Activated gamma-delta T cell treated with Interleukin-2 at 50 U/mL for 16 hours (primary cell): ENCODE measurements at places on chromosomes 2 and 18.

- DNase-seq = no peak
These were observed 907.0 kb downstream of the EPHA4 start for GRCh38 chr2:220665108-220665471.

DNA sequence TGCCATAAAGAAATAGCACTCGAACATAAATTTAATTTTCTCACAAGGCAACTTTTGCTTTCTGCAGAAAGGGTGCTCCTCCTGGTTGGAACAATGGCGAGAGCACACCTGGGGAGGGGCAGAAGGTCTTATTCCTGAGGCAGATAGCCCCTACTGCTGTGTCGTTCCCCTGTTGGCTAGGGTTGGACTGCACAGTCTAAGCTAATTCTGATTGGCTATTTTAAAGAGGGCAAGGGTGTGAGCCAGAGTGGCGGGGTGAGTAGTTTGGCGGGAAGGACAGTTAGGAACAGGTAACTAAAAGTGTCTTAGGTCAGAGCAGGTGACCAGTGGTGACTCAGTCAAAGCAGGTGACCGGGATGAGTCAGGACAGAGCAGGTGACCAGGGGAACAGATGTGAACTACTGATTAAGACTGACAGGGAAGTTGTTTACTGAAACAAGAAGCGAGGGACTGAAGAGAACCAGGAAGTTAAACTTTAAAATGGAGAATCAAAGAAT, 49.7 kb upstream of the AGAP1 start:
- no peak for DNase-seq

DNA sequence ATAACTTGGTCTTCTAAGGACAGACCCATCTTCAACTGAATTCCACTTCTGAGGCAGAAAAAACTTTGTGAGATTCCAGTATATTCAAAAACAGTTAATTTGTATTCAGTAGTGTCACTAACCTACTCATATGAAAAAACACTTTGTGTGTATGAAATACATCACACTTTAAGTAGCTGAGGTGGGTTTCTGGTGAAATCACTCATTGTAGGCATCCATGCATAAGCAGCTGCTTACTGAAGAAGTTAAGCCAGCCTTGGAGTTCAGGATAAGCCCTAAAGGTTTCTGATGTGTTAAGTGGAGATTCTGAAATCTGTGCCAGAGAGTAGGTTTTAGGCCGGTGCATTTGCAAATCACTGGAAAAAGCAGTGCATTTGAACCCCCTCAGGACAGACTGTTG, 128.2 kb downstream of the BCL2 start:
- no peak for DNase-seq

- DNase-seq = no peak
These were observed 27.6 kb downstream of the SLC40A1 start for GRCh38 chr2:189552991-189553404.

- DNase-seq = no peak
These were observed 99.8 kb upstream of the NEUROD1 start for GRCh38 chr2:181780047-181780651.

GRCh38 chr18:22224339-22224738, 55.0 kb downstream of the GATA6 start:
- no peak for DNase-seq

GRCh38 chr2:198701481-198701880, 756.3 kb downstream of the SATB2 start:
- no peak for DNase-seq

GRCh38 chr2:40859617-40860016, 407.7 kb upstream of the SLC8A1 start:
- DNase-seq = no peak

DNA sequence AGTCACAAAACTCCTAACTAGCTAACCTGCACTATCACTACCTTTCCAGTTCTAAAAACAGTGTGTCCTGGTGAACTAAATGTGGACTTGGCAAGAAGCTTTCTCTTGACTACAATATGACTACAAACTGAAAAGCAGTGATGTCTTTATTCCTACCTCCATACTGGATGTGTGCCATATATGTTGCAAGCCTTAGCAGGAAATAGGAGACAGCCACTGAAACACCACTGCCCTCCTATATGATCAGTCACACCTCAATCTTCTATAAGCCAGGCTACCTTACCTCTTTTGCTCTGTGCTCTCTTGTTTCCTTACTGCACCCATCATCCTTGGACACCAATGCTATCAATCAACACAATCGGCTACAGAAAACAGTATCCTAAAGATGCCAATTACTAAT, 34.1 kb downstream of the SS18 start:
- DNase-seq = no peak

GRCh38 chr2:36088716-36089328, 266.8 kb upstream of the CRIM1 start:
- no peak for DNase-seq

DNA sequence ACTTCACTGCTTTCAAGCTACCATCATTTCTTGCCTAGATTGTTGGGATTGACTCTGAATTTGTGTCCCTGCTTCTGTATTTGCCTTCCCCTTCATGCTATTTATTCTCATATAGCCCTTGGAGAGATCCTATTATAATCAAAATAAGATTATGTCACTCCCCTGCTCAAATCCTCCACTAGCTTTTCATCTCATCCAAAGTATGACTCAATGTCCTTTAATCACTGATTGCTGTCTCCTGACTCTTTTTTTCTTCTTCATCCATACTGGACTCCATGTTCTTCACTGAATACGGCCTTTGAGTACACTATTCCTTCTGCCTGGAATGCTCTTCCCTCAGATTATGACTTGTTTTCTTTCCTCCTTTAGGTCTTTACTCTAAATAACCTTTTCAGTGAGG, 5.0 kb downstream of the RBKS start:
- no peak for DNase-seq

DNA sequence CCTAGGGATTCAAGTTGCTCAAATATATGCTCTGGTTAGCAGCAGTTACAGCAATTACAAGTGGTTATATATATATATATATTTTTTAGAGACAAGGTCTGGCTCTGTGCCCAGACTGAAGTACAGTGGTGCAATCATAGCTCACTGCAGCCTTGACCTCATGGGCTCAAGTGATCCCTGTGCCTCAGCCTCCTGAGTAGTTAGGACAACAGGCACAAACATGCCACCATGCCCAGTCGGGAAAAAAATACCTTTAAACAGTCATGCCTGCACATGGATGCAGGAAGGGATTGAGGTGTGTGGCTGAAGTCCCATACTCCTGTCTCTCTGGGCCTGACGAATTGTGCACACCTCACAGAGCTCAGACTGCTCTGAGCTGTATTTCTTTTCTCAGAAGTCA, 19.6 kb upstream of the DNAH7 start:
- DNase-seq = no peak

DNA sequence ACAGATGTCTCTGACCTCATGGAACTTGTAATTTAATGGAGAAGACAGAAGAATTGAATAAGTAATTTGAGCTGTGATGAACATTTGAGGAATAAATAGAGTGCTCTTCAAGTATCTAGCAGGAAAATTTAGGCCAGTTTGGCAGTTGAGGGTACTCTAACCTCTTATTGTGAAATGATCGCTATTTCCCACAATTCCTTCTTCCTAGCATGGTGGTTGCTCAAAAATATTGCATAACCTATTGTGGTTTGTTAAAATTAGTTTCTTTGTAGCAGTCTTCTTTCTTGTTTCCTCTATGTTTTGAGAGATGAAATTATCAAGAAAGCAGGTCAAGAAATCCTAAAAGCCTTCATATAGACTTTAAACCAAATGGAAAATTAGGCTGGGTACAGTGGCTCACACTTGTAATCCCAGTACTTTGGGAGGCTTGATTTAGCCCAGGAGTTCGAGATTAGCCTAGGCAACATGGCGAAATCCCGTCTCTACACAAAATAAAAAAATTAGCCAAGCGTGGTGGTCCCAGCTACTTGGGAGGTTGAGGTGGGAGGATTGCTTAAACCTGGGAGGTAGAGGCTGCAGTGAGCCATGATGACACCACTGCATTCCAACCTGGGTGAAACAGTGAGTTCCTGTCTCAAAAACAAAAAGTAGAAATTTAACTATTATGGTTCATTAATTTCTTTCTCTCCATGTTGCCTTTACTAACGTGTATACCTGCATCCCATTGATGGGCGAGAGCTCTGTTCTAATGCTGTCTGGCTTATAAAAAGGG, 58.7 kb downstream of the RBKS start:
- DNase-seq = no peak

DNA sequence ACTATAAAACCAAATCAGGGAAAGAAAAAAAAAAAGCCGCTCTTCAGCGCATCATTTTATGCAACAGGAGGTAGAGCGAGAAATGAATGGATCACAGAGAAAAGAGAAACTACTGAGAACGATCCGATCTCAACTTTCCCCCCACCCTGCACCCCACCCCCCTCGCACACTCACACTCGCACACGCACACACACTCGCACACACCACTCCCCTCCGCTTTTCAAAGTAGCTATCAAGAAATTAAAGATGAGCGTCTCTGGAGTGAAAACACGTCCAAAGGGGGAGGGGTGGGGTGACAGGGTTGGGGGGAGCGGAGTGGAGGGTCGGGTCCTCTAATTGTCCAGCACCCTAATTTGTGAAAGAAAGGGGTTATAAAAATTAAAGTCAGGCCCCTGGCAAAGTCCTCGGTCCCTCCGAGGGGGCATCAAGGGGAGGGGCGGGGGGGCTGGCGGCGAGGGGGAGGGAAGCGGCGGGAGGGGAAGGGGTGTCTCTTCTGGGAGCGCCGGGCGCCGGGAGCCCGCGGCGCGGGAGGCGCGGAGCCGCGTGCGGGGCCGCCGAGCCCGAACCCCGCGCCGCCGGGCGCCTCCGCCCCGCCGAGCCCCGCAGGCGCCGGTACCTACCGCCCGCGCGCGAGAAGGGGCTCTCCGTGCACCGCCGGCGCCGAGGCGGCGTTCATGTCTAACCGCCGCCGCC, 428 bp downstream of the TCF4 start:
- no peak for DNase-seq

- no peak for DNase-seq
These were observed 59.0 kb downstream of the E2F6 start for GRCh38 chr2:11406958-11407381.

DNA sequence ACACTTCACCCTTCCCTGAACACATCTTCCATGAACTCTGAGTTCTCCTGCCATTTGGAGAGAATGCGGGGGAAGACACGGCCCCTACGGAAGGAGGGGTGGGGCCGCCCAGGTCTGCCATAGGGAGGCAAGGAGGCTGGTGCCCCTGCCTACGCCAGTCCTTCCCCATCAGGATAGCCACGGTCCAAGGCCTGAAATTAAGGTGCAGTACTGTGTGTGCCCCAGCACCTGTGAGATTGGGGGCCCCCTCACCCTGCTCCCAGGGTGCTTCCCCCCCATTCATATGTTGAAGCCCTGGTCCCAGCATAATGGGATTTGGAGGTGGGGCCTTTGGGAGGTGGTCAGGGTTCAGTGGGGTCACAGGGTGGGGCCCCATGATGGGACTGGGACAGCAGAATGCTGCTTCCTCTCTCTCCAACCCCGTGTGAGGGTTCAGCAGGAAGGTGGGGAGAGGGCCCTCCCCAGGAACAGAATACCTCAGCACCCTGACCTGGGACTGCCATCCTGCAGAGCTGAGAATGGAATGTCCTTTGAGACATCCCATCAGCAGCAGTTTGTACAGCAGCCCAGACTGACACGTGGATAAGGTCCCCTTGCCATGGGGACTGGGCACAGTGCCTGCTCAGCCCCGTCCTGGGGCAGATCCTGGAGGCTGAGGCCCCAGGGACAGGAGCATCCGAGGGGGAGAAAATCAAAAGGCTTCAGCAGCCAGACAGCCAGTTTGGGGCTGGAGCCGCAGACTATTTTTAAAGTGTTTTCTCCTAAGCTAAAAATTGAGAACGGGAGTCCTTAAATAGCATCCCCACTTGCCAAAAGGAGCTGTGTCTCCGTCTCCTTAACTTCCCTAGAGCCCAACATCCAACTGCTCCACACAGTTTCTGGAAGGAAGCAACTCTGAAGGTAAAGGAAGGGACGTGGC, 105.1 kb downstream of the NDUFA10 start:
- no peak for DNase-seq

DNA sequence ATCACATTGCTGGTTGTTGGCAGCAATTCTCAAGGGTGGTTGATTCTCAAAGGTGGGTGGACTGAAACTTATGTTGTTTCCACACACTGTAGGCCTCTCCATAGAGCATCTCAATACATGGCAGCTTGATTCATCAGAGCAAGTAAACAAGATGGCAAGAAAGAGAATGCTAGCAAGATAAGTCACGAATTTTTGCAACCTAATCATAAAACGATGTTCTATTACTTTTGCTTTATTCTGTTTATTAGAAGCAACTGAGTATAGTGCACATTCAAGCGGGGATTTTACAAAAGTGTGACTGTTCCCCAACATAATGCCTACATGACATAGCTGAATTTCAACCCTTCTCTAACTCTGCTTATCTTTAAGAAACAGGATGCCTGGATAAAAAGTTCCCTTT, 136.2 kb downstream of the CCDC178 start:
- no peak for DNase-seq

DNA sequence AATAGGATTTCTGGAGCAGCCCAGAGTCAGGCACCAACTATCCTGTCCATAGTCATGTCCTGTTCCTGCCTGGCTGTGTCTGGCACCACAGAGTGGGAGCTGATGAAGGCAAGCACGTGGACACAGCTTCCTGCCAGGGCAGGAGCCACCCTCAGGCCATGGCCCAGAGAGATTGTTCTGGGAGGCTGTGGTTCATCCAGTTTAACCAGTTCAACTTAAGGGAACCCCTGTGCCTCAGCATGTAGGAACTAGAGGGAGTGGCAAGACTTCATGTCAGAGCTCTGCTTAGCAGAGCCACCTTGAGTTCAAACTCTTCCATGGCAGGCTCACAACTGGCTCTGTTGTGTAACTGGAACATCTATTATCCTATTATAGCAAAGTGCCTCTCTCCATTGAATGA, 73.2 kb upstream of the NCKAP5 start:
- DNase-seq = no peak

DNA sequence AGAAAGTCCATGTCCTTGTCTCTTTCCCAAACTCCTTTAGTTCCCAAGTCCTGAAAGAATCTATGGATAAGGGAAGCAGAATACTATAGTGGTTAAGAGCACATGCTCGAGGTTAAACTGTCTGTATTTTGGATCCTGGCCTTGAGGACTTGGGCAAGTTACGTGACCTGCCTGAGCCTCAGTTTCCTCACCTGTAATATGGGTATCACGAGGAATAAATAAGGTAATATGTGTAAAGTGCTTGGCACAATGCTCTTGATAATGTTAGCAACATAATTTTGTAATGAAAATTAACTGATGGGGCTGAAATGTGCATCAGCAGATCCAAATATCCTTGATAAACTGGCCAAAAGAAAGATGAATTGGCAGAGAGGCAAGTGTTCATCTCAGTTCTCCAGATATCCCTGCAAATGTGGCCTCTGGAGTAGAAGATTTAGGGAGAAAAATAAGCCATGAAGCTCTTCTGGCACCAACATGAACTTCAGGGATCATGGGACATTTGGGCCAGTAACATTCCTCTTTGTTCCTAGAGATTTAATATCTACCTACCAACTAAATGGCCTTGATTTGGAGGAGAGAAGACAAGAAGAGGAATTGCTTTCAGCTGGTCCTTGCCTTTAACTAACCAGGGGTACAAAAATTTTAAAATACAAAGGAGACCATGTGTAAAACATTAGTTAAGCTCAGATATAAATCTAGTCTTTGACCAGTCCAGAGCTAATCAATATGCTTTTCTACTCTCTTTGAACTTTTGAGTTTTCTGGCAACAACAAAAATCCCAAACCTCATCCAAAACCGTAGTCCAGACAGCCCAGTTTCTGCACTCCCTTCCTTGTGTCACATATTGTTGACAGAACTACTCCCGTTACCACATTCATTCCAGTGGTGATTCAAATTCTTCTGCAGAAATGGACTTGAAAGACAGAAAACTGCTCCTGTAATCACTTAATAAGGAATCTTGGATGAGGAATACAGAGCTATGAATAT, 52.7 kb upstream of the EML4 start:
- DNase-seq = no peak
